ENCODE measurements at places on chromosomes 16 and 17.

DNA sequence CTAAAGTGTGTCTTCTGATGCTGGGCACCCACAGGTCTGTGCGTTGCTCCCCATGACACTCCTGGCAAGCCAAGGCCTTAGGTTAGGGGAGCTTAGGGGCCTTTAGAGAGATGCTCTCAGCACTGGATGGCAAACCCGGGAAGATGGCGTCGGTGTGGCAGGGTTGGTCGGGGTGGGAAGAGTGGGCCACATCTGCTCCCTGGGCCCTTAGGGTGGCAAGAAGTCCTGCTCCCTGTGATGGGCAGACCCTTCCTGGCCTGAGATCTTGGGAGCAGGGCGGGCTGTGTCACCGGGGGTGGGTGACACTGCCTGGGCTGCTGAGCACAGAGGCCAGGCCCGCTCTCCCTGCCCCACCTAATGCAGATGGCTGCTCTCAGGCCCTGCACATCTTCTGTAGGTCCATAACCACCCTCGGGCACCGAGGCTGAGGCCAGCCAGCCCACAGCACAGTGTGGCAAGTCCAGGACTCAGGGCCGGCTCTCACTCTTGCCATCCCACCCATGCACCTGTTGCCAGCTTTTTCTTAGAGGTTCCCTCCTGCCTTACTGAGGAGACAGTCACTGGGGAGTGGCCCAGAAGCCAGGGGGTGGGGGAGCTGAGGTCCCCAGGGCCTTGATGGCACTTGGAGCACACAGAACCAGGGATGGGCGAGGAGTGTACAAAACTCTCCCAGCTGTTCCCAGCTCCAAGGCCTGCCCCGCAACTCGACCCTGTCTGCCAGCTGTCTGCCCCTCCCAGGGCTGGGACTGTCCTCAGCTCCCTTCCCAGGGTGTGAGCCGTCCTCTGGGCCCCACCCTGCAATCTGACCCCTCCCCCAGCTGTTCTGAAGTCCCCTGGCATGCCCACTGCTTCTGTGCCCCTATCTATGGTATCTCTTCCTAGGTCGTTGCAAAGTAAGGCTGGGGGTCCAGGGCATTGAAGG lies 4.4 kb upstream of the MTSS2 start:
- no peak for DNase-seq

DNA sequence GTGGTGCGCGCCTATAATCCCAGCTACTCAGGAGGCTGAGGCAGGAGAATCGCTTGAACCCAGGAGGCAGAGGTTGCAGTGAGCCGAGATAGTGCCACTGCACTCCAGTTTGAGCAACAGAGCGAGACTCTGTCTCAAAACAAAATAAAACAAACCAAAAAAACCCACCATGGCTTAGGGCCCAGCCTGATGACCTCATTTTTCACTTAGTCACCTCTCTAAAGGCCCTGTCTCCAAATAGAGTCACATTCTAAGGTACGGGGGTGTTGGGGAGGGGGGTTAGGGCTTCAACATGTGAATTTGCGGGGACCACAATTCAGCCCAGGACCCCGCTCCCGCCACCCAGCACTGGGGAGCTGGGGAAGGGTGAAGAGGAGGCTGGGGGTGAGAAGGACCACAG lies 1.4 kb upstream of the STH start:
- DNase-seq, result no peak

DNA sequence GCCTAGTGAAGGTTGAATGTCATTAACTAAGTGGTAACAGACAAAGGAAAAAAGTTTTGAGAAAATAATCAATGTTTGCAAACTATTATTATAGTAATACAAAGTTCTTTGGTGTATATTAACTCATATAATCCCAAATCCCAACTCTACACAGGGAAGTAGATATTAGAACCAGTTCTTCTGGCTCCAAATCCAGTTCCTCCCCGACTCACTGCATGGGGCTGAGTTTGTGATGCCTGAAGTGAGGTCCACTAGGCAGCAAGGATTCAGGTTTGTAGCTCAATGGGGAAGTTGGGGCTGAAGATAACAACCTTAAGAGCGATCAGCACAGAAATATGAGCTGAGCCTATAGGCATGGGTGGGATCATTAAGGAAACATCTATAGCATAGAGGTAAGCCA lies 5.6 kb upstream of the SYNRG start:
- DNase-seq, result no peak

DNA sequence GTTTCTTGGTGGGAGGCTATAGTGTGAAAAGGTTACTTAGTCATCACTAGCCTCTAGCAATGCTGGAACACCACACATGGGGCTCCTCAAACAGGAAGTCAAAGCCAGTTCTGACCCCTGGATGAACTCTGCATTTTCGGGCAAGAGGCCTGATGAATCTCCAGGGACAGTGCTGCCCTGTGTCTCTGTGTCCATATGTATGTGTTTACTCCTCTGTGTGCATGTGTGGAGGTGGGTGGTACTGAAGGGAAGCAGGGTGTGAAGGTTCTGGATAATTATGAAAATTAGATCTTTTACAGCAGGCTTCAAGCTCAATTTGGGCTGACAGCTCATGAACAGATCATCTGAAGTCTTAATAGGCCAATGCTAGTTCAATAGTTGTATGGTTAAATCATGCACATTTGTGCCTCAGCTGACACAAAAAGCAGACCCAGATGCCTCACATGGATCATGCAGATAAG lies 133.6 kb downstream of the SNX11 start:
- peak; percentile 85 for DNase-seq

GRCh38 chr17:1232331-1232730 lies 37.9 kb upstream of the BHLHA9 start:
- no peak for DNase-seq

- no peak for DNase-seq
Measured at GRCh38 chr16:29148867-29149272, 164.0 kb downstream of the LAT start.

DNA sequence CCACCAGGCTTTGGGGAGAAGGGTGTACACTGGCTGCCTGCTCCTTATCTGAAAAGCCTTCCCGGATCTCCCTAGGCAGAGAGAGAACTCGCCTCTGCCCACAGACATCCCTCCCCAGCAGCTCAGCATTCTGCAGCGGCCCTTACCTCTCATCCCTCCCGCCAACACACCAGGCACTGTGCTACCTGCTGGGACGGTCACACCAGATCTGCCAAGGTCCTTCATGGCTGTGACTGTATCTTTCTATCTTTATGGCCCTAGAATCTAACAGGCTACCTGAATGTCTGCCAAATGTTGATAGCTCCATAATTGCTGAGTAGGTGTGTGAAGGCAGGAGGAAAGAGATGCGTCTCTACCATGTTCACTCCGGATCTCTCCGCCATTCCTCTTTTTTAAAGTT lies 7.9 kb downstream of the TSNAXIP1 start:
- DNase-seq, result no peak

DNA sequence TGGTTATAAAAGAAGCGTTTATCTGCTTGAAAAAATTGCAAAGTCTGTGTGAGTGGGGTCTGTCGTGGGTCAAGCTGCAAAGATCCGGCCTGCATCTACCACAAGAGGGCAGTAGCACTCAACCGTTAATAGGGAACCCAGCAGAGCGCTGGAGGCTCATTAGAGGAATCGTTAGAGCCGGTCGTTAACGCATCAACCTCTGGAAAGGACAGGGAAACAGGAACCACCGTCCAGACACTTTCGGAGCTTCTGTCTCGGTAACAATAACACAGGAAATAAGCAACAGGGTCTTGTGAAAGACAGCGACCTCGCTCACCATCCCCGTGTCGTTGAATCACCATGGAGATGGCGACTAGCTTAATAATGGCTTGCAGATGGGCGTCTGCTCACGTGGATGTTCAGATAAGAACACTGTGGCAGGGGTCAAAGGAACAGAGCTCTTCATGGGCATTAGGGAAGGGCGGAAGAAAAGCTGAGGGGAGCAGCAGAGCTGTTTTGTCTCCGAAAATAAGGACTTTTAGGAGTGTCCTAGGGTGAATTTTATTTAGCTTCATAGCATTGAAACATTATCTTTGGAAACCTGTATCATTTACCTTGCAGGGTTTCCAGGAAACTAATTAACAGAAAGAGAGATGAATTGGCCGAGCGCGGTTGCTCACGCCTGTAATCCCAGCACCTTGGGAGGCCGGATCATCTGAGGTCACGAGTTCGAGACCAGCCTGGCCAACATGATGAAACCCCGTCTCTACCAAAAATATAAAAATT lies 11.9 kb upstream of the NSRP1 start:
- peak; percentile 82 for DNase-seq

DNA sequence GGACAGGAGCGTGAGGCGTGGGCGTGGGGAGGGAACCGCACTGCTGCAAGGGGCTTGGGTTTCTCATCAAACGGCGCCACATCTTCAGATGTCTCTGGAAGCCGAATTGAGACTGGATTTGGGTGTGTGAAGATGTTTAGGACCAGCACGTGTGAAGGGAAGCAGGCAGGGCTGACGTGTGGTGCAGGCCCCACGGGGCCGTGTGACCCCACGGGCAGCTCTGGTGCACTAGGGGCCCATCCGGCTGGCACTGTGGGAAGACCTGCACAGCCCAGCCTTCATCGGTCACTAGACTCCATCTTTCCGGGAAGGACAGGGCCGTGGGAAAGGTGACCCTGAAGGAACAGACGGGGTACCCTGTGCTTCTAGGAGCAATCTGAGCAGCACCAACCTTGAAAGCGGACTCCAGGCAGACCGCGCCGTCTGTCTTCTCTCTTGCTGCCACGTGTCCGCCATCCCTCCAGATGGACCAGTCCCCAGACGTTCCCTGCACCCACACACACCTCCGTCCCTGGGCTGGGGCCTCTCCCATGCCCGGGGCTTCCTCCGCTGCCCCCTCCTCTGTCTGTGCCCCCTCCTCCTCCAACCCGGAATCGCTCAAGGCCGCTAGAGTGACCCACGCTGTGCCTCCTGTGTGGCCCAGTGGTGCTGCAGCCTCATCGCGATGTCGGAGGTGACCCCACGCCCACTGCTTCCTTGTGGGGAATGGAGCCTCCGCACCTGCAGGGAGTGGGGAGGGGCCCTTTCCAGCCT lies 23.4 kb upstream of the CBFA2T3 start:
- no peak for DNase-seq

GRCh38 chr16:4687946-4688673 lies 5.3 kb upstream of the NUDT16L1 start:
- no peak for DNase-seq

DNA sequence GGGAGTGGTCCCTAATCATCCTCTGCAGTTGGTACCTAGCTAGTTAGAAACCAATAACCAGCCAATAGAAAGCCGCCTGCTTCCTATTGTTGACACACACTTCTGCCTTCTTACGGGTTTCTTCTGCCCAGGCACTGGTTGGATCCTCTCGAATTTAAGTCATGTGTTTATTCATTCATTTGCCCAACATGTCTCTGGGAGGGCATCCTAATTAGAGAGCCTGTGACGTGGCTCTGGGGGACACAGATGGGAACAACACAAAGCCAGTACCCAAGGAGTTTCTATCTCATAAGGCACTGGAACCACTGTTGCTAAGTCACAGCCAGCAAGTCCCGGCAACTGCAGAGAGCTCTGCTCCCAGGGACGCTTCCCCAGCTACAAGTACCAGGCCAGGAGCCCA lies 300.7 kb upstream of the TNRC6C start:
- DNase-seq, result no peak

GRCh38 chr17:46163929-46164594 lies 29.2 kb downstream of the KANSL1 start:
- DNase-seq, result no peak

GRCh38 chr17:39674179-39674578 lies 5.9 kb downstream of the PNMT start:
- no peak for DNase-seq

GRCh38 chr17:59149051-59149450 lies 5.9 kb downstream of the SKA2 start:
- DNase-seq, result no peak

DNA sequence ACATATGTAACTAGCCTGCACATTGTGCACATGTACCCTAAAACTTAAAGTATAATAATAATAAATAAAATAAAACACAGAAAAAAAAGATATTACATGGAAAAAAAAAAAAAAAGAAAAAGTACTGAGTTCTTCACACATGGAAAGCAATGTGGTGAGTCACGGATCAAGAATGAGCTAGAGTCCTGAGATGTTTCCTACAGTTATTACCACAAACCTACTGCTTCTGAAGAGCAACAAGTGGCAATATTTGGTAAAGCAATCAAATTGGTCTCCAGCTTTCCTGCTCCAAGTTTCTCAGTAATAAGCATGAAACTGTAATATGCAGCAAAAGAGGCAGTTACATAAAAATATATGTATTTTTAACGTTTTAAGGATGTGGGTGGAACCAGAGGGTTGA lies 223.3 kb upstream of the SALL1 start:
- DNase-seq, result no peak

DNA sequence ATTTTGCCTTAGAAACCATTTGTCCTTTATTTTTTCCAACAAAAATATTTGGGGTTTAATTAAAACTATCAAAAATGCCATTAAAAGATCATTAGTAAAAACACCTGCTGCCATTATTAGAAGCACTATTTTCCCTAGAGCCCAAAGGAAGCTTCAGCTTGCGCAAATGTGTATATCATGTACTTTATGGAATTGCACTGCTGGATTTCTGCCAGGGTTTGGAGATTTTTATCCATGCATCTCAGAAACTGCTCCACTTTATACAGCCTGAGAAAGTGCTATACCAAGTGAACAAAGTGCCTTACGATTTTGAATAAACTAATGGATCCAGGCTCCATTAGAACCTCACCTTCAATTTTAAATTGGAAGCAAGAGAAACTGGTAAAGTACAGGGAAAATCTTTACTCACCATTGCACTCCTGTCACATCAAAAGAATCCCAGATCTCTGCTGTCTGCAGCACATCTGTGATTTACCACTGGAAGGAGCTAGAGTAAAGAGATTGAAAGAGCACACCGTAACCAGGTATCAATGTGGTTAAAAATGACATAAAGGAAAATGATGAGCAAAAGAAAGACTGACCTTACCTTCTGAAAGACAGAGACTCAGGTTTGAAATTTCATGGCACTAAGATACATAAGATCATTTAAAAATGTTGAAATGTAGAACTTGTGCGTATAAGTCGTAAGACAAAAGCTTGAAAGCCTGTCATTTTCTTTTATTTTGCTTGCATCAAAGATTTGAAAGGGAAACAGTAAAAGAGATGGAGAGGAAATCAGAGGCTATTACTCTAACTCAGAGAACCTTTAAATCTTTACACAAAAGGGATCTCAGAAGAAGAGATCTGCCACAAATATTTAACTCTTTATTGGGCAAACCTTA lies 678.1 kb upstream of the GOT2 start:
- DNase-seq, result no peak

GRCh38 chr17:78723001-78723796 lies 58.9 kb downstream of the CYTH1 start:
- no peak for DNase-seq

GRCh38 chr17:68540981-68541380 lies 28.8 kb downstream of the PRKAR1A start:
- no peak for DNase-seq

DNA sequence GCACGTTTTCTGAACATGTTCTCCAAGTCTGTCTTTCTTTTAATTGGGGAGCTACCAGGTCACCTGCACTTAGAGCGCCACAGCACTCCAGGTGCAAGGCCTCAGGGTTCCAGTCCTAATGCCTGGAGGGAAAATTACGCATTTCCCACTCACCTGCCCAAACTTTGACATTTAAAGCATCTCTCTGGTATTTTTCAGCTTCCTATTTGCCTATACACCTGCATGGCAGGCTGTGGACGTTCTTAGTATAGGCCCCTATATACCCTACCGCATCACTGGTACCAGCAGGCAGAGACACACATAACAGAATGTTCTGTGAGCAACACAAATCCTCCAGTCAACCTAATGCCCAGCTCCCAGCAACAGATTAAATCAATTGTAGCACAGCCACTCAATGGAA lies 213.3 kb downstream of the MRTFB start:
- no peak for DNase-seq
